Eye (tissue), 1 donor: ENCODE measurements at places on chromosomes 12 and 14.

- DNase-seq = peak; percentile 44
These were observed 58.6 kb downstream of the R3HDM2 start for GRCh38 chr12:57372233-57372632.

GRCh38 chr12:111451232-111451631 lies 45.5 kb downstream of the SH2B3 start:
- no peak for DNase-seq

DNA sequence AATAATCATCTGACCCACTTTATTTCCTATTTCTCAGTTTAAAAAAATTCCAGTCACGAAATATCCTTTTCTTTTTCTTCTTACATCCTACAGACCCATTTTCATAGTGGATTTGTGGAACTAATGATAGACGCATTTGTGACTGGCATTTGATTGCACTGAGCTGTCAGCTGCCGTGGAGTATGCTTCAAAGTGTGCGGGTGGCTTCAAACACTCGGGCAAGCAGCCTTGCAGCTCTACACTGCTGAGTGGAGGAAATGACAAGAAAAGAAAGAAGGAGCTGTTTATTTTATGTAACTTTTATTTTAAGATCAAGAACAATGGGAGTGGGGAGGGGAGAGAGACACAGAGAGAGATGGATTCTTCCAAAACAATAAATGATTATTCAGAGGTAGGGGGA lies 112.8 kb upstream of the NAP1L1 start:
- no peak for DNase-seq

- DNase-seq = no peak
These were observed 28.3 kb downstream of the ATF7IP start for GRCh38 chr12:14393751-14394150.

DNA sequence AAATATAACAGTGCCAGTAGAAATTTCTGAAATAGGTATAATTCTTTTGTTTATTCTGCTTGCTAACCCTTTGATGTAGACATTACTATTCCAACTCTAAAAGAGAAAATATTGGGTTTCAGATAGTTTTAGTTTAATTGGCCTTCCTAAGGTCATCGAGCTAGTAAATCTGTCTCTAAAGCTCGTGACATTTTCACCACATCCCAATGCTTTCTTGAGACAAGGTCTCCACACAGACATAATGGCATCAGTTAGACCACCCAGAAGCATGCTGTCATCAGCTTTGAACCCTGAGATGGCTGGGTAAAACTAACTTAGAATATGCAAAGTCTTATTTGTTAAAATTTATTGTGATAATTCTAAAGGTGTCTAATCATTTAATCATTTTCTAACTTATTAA lies 52.0 kb downstream of the PIK3C2G start:
- peak; percentile 15 for DNase-seq

DNA sequence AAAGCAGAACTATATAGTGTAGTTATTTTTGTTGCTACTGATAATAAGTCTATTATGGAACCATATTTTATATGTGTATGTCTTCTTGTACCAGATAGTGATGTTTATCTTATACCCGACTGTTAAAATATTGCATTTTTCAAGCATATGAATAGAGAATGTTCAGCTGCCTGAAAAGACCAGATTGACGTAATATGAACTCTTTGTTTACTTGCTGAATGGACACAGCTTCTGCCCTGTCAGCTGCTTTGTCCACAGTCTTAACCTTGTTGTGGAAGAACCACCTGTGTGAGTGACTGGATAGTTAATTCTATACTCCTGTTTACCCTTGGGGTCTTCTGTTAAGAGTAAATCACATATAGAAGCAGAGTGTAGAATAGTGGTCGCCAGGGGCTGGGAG lies 109.3 kb downstream of the LGR5 start:
- no peak for DNase-seq

GRCh38 chr12:45701296-45701695 lies 28.2 kb upstream of the ARID2 start:
- no peak for DNase-seq

DNA sequence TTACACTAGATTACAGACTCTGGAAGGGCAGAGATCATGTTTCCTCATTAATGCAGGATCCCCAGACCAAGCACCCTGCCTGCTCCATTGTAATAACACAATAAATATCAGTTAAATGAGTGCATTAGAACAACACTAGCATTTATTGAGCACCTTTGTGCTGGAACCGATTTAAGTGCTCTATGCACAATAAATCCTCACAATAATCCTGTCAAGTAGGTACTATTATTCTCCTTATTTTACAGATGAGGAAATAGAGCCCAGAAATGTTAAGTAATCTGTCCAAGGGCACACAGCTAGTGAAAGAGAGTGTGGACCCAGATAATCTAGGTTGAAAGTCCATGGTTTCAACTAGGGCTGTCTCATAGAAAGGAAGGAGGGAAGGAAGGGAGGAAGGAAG lies 69.8 kb downstream of the MAP1LC3B2 start:
- no peak for DNase-seq

- DNase-seq = no peak
These were observed 14.1 kb downstream of the PYROXD1 start for GRCh38 chr12:21451529-21451928.

DNA sequence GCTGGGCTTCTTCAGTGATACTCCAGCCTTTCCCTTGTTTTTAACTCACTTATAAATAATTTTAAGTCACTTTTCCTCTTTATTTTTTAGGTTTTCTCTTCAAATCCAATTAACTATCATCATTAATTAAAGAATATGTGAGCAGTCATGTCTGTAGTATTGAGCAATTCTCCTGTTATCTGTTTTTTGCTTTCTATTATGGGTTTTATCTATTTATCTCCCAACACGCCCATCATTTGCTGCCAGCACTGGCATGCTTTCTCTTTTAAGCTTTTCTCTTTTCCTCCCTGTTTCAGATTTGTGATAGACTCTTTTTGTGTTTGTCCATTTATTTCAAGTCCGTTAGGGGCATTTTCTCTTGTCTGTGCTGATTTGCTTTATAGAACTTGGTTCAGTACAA lies 72.3 kb downstream of the CRADD start:
- DNase-seq = no peak

GRCh38 chr12:119678459-119678858 lies 10.5 kb downstream of the PRKAB1 start:
- DNase-seq = no peak

- DNase-seq = no peak
These were observed 7.9 kb downstream of the FAIM2 start for GRCh38 chr12:49895773-49896172.

GRCh38 chr12:129486931-129487330 lies 416.9 kb downstream of the TMEM132D start:
- no peak for DNase-seq

DNA sequence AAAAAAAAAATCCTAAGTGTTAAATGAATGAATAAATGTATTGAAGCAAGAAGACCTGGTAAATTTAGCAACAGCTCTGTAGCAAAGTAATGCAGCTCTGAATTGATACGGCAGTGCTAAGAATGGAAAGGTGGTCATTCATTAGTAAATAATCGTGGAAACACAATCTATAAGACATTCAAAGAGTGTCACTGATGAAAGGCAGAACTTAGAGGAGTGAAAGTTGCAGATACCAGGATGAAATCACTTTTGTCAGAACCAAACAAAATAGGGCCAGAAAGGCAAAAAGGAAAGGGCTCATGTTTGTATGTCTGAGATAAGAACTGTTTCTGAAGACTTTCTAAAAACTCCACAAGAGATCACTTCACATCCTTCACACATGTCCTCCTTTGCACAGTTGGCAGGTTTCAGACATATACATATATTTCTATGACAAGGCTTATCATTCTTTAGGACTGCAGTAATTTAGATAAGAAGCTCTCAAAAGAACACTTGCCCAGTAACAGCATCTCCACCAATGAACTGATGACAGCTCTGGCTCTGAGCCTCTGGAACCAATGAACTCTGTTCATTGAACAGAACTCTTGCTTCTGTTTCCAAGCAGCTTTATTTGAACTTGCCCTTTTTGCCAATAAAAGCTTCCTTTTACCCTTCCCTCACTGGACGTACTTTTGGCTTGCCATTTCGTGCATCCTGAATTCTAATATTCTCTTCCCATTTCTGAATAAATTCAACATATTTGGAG lies 4.2 kb upstream of the LRR1 start:
- no peak for DNase-seq

DNA sequence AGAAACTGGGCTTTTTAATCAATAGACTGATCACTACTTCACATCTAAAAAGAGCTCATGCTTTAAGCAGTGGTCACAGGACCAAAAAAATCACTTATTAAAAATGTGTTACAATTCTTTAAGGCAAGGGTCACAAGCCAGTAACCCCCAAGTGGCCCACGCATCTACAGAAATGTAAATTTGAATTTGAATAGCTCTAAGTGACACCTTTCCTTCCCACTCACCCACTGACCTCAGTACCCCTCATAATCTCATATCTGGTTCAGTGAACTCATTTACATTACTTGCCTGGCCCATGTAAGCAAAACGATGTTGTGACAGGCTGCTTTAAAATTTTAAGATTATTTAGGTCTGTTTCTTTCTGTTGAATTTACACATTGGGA lies 27.4 kb downstream of the NELL2 start:
- DNase-seq = no peak

- DNase-seq = no peak
These were observed 53.6 kb downstream of the R3HDM2 start for GRCh38 chr12:57377103-57377840.

DNA sequence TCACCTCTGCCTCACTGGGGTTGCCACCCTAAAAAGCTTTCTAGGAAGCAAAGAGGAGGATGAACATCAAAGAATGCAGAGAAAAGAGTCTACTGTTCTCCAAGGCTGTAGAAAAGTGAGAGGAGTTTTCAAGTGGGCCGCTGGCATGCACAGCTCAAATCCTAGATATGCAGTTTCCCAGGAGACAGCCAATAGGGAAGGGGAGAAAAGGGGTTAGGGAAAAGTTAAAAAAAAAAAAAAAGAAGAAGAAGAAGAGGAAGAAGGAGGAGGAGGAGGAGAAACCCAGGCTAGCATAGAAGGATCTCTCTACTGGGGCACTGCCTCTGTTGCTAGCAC lies 682 bp downstream of the BATF start:
- no peak for DNase-seq

DNA sequence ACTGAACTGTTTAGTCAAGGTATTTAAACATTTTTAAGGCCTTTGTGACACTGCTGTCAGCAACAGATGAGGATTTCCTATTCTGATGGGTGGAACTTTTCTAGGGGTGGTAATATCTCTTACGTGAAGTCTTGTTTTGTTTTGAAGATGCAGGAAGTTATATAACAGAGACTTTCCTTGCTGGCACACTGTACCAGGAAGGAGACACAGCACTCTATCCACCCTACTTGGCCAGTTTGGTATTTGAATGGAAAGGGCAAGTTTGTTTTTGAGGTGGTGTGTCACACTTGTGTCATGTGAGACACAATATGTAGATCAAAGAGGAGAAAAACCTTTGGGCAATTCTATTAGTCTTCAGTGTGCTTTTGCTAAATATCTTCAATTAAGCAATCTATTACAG lies 51.6 kb upstream of the SRP54 start:
- DNase-seq = no peak
